ENCODE measurements at places on chromosomes 2 and 18.

DNA sequence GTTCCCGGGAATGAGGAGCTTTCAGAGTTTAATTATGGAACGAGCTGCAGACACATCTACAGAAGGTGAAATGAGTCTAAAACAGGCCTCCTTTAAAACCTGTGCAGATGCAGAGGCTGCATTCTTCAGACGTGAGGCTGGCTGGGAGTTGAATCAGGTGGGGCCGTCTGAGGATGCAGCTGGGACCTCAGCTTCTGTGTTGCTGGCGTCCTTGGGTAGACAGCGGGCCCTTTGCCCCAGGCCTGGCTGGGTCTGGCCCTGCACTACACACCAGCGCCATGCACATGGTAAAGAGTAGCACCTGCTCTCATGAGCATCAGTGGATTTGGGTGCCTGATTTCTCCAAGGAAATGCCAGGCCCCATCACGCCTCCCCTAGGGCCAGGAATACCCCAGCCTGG is 67.3 kb downstream of the TMEM18 start:
- DNase-seq: no peak

DNA sequence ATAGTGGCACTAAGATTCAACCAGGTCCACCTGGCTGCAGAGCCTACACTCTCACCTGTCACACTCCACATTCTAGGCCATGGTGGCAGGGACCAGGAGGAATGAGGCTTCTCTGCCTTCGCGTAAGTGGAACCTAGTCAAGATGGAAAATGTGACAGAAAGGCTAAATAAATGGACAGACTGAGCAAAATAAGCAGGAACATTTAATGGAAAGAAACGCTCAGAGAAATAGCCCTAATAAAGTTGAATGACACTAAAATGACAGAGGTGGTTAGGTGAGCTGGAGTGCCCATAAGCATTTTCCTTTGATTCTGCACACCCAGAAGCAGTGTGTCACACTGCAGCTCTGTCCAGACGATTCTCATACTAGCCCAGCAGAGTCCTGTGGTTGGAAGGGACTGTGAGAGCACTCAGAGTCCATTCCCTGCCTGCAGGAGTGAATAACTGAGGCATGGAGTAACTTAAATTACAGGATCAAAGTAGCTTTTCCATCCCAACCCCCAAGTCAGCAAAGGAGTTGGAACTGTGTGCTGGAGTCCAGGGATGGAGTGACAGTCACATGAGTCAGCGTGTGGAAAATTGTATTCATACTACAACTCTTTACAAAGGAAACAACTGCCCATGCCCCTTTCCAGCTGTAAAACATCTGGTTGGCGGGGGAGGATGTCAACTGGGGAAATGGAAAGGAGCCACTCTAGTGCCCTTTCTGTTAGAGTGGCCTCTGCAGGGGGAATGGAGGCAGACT is 105.4 kb upstream of the LGALSL start:
- no peak for DNase-seq

DNA sequence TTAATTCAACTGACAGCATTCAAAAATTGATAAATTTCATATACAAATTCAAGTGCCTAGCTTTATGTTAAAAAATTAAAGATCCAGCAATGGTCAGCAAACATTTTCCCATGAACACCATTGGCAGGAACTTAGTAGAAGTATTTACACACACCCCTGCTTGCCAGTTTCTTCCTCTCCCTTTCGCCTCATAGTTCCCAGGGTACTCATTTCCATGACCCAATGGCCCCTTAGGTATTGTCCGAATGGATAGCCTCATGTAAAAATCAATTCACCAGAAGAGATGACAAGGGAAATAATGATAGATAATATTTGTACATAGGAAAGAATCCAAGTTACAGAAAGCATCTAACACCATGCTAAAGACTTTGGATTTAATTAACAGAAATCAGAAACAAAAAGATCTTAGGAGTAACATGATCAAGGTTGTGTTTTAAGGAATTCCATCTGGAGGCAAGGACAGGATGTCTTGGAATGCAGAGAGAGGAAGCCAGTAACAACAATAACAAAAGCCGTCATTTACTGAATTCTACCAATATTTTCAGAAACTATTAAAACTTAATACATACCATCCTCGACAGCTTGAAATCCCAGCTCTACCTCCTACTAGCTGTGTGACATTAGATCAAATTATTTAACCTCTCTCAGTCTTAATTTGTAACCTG is 423.0 kb downstream of the IRS1 start:
- no peak for DNase-seq

DNA sequence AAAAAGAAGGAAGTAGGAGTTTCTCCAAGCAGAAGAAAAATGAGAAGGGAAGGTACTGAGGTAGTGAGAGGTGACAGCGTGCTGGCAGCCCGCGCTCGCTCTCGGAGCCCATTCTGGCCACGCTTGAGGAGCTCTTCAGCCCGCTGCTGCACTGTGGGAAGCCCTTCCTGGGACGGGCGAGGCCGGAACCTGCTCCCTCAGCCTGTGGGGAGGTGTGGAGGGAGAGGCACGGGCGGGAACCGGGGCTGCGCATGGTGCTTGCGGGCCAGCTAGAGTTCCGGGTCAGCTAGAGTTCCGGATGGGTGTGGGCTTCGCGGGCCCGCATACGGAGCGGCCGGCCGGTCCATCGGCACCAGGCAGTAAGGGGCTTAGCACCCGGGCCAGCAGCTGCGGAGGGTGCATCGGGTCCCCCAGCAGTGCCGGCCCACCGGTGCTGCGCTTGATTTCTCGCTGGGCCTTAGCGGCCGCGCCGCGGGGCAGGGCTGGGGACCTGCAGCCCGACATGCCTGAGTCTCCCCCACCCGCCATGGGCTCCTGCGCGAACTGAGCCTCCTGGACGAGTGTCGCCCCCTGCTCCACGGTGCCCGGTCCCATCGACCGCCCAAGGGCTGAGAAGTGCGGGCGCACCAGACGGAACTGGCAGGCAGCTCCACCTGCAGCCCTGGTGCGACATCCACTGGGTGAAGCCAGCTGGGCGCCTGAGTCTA is 11.1 kb upstream of the CYS1 start:
- DNase-seq: no peak

- DNase-seq: no peak
Measured at GRCh38 chr2:195543902-195544894, 112.8 kb upstream of the SLC39A10 start.

DNA sequence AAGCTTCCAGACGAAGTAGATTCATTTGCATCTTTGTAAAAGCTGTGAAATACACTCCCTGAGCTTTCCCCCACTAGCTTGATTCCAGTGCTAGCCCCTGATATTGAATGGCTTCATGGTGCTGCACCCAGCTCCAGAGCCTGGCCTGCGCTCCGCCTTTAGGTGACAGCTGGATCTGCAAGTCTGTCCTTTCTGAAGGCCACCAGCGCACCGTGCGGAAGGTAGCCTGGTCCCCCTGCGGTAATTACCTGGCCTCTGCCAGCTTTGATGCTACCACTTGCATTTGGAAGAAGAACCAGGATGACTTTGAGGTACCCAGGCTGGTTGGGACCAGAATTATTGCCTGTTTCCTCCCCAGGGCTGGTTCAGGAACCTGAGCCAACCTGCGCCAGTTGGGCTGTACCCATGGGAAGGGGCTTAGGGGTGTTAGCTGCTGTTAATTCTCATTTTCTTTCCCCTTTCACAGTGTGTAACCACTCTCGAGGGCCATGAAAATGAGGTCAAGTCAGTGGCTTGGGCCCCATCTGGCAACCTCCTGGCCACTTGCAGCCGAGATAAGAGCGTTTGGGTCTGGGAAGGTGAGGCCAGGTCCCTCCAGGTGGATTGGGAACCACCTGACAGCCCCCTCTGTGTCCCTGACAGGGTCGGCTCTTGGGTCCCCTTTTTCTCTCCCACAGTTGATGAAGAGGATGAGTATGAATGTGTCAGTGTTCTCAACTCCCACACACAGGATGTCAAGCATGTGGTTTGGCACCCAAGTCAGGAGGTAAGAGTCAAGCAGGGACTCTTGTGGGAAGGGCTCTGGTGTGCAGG is 1.3 kb downstream of the CIAO1 start:
- DNase-seq: no peak

DNA sequence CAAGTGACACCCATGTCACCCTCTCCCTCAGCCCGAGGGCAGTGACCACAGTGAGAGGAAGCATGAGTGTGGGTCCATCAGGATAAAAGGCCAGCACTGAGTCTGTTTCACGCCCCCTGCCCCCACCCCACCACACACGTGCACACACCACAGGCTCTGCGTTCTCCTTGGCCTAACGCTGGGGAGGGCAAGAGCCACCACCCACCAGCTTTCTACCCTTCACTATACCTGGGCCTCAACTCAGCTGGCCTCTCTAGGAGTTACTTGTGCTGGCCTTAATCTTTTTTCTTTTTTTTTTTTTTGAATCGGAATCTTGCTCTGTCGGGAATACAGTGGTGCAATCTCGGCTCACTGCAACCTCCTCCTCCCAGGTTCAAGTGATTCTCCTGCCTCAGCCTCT is 140.5 kb downstream of the ZFP36L2 start:
- no peak for DNase-seq

- no peak for DNase-seq
Measured at GRCh38 chr2:134132490-134132857, 121.4 kb upstream of the MGAT5 start.

DNA sequence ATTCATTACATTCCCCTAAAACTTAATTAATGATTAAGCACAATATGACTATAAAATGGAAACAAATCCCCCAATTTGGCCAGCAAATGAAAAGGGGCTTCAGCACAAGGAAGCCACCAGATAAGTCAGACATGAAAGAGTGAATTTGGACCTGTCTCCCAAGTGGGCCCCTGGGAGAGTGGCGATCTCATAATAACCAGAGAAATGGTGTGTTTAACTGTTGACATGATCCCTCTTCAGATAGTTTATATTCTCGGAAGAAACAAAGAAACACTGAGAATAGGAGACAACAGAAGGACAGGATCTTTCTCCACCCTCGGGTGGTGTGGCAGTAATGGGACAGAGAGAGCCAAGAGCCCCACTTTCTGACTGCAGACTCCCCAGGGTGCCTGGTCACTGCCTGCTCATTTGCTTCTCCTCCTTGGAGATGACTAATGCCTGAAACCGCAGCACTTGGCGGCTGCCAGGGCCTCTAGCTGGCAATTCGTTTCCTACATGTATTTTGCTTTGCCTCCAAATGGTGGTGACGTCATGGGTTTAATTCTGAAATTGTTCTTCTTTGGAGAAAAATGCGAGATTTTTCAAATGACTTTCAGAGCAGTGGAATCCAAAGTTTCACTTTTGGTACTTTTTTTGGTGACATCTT is 46.4 kb upstream of the SPP2 start:
- no peak for DNase-seq

GRCh38 chr2:124328397-124328796 is 303.3 kb downstream of the CNTNAP5 start:
- no peak for DNase-seq

DNA sequence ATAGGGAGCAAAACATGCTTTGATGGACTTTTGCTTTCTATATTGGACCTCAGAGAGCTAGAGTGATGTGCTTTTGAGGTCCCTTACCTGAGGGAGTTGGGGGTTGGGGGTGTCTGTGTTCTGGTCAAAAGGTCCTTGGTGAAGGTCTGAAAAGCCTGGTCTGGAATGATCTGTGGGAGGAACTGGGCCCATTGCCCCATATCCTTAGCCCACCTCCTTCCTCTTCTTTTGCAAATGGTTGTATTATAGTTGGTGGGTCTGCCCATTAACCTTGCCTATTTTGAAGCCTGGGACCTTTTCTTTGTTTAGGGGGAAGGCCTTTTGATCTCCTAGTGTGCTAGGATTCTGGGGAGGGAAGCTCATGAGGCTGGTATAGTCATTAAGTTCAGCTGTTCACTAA is 88.7 kb downstream of the FMNL2 start:
- DNase-seq: no peak

GRCh38 chr18:51430538-51430937 is 233.1 kb upstream of the MEX3C start:
- DNase-seq: no peak

- DNase-seq: no peak
Measured at GRCh38 chr18:75818383-75818782, 390.9 kb upstream of the SMIM21 start.

DNA sequence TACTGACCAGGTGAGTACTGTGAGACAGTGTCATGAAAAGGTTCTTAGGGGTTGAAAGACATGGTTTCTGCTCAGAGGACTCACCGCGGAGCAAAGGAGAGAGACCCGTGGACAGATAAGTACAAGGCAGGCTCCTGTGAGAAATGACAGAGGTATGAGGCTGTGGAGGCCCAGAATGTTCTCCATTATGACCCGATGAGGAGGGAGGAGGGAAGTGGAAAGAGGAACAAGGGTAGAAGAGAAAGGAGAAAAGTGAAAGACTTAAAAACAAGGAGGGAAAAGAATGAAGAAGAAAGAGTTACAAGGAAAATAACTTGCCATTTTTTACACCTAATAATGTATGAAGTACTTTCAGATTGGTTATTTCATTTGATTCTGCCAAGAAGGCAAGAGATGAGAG is 29.8 kb downstream of the MAPRE3 start:
- no peak for DNase-seq

DNA sequence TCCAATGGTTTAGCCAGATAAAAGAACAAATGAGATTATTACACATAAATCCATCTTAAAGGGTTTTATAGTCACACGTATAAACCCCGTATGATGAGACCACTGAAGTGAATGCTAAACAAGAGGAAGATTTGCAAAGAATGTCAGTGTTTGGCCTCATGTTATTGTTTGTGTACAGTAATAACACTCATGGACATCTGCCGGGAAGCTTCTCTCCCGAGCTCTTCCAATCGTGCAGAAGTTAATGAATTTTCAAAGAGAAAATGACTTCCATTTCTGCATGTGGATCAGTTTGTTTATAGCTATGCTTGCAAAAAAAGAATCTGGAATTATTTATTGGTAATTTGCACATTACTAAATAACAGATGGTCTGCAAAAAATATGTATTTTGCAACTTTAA is 88.5 kb upstream of the APCDD1 start:
- DNase-seq: no peak

DNA sequence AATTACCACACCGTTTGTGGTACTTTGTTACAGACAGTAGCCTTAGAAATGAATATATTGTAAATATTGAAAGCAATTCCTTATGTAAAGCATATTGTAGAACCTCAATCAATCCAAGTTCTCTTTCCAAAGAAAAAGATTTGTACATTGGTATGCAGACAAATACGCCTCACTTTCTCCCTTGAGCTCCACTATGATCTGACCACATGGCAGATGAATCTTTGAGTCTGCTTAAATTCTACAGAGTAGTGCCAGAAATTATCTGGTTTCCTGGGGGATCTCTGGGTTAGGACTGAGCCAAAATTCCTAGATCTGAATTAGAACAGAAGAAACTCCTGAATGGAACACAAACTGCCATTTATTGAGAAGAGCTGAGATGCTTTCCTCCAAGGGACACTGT is 99.0 kb downstream of the CPO start:
- no peak for DNase-seq

- DNase-seq: no peak
Measured at GRCh38 chr2:172905937-172906811, 169.5 kb upstream of the MAP3K20 start.

- no peak for DNase-seq
Measured at GRCh38 chr2:61363580-61363979, 107.3 kb downstream of the USP34 start.

DNA sequence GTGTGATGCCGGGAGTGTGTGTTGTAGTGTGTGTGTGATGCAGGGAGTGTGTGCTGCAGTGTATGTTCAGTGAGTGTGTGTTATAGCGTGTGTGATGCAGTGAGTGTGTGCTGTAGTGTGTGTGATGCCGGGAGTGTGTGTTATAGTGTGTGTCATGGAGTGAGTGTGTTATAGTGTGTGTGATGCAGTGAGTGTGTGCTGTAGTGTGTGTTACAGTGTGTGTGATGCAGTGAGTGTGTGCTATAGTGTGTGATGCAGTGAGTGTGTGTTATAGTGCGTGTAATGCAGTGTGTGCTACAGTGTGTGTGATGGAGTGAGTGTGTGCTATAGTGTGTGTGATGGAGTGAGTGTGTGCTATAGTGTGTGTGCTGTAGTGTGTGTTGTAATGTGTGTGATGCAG is 182.1 kb upstream of the SOX11 start:
- no peak for DNase-seq

All from type B pancreatic cell (in vitro differentiated cells).